ENCODE measurements at places on chromosomes 2 and 18.

- no peak for DNase-seq
Observed at GRCh38 chr2:9078405-9078804, 74.9 kb upstream of the MBOAT2 start.

DNA sequence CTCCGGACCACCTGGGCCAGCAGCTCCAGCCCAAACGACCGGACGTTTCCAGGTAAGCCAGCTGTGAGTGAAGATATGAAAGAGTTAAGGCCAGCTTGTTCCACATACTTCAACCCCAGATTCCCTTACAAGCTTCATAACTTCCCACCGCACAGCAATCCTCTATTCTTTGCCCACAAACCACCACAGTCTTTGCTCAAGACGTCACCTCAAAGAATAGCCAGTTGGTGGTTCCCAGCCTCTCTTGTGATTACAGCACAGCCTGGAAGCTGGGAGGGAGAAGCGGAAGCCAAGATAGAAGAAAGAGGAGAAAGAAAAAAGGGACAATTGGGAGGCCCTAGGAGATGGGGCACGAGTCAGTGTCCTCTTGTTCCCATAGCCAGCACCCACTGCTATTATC is 70.6 kb downstream of the NRP2 start:
- DNase-seq, result no peak

DNA sequence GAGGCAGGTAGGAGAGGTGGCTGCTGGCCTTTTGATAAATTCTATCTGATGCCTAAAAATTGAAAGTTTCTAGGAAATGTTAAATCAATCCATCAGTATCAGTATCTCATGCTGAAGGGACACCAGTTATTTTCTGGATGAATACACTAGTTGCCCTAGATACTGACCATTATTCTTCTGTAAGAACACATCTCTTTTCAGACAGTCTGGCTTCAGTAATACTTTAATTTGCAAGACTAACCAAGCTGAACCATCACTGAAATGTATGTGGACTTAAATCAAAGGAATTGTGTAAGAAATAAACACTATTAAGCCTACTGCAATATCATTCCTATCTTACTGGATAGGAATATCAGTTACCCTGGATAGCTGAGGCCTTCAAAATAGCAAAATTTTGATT is 1546.3 kb downstream of the LRP1B start:
- DNase-seq, result no peak

DNA sequence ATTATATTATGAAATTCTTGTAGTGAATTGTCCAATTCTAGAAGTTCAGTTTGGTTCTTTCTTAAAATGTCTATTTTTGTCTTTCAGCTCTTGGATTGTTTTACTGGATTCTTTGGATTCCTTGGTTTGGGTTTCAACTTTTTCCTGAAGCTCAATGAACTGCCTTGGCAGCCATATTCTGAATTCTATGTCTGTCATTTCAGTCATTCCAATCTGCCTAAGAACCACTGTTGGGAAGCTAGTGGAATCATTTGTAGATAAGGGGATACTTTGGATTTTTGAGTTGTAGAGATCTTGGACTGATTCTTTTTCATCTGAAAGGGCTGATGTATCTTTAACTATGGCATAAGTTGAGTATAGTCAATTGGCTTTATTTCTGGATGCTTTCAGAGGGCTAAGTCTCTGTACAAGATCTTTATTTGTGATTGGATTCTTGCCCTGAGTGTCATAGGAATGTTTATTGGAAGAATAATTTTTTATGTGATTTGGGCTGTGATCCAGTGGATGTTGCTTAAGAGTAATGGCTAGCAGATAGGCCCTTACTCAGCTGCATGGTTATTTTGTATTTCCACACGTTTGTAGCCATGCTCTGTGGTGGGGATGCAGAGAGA is 42.3 kb downstream of the SERPINB7 start:
- DNase-seq, result no peak

DNA sequence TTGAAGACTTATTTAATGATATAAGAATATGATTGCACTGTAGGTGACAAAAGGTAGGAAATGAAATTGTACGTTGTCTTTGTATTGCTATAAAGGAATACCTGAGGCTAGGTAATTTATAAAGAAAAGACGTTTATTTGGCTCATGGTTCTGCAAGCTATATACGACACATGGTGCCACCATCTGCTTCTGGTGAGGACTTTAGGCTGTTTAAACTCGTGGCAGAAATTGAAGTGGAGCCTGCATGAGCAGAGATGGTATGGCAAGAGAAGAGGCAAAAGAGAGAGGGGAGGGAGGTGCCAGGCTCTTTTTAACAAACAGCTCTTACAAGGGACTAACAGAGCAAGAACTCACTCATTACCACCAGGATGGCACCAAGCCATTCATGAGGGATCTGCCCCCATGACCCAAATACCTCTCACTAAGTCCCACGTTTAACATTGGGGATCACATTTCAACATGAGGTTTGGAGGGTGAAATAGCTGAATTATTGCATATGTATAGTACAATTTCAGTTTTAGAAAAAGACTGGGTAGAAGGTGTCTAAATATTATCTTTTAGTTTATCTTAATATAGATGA is 86.8 kb downstream of the GULP1 start:
- DNase-seq, result no peak

GRCh38 chr2:105261061-105261460 is 19.5 kb downstream of the GPR45 start:
- DNase-seq, result peak; percentile 58

GRCh38 chr2:26290001-26290400 is 45.3 kb downstream of the HADHB start:
- DNase-seq, result no peak

DNA sequence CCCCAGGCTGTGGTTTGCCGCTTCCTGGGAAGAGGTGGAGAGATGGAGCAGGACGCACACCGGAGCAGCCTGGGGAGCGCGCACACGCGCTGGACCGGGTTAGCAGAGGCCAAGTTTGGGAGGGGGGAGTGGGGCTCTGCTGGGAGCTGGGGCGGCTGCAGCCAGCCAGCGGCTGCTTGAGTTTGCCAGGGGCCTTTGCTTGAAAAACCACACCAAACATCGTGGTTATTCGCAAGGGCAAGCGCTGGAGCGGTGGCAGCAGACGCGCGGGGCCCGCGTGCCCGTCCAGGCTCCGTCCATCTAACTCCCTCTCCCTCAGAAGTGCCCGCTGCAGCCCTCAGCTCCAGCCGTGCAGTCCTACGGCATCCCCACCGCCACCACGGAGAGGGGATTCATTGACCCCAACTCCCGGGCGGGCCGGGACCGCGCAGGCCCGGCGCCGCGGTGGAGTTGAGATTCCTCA is 4.6 kb downstream of the PTGR3 start:
- no peak for DNase-seq

GRCh38 chr2:68391869-68392268 is 26.8 kb downstream of the PLEK start:
- no peak for DNase-seq

DNA sequence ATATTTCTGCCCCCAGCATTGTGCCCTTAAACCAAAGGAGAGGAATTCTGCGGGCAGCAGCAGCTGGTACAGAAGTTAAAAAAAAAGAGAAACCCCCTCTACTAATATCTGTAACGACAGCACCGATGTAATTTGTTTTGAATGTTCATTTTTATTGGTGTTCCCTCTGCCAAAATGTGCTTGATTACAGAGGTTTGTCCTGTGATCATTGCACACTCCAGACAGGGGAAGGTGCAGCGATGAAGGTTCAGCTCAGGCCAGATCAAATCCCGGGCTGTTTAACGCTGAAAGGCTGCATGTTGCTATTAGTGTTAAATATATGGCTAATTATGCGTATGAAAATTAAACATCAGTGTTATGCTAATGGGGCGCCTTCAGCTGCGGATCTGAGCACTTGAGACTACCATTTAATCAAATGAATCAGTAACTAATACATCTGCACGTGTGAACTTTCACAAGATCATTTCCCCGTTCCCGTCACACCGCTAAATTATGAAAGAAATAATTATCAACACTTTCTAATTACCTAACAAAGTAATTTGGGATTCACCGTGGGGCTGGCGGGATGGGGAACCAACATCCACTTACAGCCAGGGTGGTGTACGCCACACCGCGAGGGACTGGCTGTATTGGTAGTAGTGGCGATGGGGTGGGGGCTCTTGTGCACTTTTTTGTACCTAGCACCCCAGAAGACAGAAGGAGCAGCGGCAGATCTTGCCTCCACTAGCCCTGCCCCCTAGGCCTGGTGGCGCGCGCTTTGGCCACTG is 1.5 kb upstream of the DLX1 start:
- no peak for DNase-seq

DNA sequence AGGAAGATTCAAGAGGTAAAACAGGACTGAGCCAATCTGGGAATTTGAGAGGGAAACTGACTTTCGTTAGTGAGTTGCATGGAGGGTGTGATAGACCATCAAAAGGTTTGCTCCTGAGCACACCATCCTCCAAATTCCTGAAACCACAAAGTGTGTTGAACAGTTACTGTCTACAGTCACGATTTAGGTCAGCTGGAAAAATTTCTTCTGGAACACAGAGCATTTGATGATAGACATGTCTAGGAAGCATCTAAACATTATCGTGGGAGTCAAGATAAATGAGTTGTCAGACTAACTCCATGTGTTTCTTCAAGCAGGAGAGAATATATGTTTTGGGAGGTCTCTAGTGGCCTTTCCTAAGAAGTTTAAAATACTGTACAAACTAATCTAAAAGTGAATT is 449.4 kb upstream of the SLC14A2 start:
- DNase-seq, result no peak

DNA sequence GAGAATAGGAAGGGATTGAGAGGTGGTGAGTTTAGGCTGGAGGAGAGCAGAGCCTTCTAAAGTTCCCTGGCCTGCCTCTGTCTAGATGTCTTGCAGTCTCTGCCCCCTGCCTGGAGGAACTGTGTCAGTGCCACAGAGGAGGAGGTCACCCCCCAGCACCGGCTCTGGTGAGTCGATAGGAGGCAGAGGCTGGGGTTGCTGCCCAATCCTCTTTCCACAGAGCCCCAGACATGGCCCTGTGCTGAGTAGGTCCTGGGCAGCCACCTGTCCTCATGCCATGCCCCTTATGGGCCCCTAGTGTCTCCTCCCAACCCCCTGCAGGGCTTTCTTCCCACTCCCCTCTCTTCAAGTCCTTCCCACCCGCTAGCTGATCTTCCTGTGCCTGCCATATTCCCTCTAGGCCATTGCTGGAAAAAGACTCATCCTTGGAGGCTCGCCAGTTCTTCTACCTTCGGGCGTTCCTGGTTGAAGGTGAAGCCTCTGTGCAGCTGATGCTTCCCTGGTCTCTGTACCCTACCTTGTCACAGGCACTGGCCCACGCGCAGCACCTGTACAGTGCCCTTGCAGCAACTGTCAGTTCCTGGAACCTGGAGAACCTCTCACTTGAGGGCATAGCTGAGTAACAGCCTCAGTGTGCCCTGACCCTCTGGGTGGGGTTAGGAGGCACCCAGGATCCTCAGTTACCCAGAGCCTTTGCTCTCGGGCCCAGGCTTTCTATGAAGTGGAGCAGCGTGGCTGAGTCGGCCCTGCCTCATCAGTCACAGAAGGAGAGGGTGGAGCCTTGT is 13.2 kb upstream of the SLC4A3 start:
- DNase-seq, result no peak

DNA sequence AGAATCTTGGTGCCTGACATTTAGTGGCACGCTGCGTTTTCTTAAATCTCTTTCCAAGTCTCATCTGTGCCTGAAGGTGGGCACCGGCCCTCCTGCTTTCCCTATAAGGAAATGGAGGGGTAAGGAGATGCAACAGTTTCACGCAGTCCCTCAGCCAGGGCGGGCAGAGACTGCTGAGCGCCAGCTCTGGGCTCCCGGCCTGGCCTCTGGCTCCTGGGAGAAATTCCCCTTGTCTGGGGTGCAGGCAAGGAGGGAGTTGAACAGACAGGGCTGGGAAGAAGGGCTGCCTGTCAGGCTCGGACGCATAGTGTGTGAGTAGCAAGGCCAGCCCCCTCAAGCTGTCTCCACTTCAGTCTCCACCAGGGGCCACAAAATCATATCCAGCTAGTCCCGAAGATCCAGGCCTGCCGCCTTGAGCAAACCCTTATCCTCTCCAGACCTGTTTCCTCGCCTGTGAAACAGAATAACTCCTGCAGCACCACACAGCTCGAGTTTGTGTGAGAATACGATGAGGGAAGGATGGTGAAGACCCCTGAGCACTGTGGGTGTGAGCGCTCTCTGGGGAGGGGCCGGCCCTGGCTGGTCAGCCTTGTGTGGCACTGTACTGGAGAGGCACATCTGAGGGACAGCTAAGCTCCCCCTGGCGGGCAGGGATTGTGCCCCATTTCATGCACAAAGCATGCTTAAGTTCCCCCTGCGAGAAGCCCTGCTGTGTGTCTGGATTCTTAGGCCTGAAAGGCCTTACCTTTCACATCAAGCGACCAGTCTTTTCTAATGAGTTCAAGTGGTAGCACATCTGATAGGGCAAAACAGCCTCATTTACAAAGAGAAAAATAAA is 33.8 kb downstream of the SDC1 start:
- no peak for DNase-seq

DNA sequence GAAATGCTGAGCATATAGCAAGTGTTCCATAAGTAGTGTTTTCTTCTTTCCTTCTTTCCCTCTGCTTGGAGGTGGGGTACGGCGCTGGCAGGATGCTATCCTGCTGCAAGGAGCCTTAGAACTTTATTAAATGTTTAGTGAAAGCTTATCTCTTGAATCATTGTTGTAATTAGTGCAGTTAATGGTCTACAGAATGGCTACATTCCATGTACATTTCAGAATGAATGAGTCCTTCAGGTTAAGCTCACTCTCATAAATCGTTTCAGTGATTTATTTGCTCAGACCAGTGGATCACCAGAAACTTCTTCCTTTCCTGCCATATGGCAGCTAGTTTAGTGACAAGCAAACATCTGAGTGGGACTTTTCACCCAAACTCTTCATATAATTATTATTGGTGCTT is 3.3 kb upstream of the YWHAQ start:
- no peak for DNase-seq

GRCh38 chr18:46167971-46168370 is 63.8 kb downstream of the HAUS1 start:
- no peak for DNase-seq

- peak; percentile 12 for DNase-seq
Observed at GRCh38 chr2:140975237-140975636, 1155.6 kb downstream of the LRP1B start.

DNA sequence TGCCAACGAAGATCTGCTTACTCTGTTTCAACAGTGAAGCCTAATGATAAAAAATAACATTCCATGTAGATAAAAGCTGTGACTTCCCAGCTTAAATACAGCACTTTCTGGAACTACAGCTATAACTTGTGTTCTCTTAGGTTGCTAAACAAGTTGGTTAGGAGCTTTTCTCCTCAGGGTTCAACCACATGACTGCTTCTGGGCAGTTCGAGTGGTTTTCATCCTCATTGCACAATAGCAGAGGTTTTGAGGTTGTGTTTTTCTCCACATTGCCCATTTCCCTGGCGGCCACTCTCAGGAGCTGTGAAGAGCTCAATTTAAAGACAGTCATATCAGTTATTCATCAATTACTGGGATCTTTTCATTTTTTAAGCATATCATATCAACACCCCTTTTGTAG is 102.2 kb upstream of the CYP1B1 start:
- DNase-seq, result peak; percentile 76

- DNase-seq, result no peak
Observed at GRCh38 chr2:224248944-224249371, 152.9 kb downstream of the FAM124B start.

GRCh38 chr18:10928011-10928771 is 221.2 kb downstream of the PIEZO2 start:
- no peak for DNase-seq

Data from mammary epithelial cell (primary cell).